ENCODE measurements at places on chromosomes 2 and 18.

- no peak for DNase-seq
These were observed 14.1 kb downstream of the RIF1 start for GRCh38 chr2:151423760-151424159.

GRCh38 chr2:239316562-239317465, 84.0 kb downstream of the HDAC4 start:
- peak; percentile 83 for DNase-seq

DNA sequence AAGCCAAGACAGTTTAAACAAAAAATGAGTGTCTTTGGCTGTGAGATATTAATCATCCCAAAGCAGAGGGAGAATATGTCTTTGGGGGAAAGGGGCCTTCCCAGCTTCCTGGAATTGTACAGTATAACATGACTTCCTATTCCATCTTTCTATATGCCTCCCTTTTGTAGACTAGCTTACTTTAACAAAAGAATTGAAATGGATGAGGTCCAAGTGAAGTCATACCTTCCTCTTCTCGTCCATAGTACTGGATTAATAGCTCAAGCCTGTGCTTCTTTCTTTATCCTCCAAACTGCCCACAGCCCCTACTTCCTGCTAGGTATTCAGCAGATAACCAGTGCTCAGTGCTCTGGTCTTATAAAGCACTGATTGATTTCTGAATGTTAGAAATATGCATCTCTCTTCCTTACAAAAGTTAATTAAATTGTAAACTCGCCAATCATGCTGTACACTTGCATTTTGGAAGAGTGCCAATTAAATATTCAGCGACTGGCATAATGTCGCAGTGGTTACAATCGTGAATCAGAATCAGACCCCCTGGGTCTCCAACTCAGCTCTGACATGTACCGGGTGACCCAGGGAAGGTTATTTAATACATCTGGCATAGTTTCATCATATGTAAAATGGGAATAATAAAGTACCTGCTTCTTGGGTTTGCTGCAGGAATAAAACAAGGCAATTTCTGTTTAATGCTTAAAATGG, 325.1 kb downstream of the RND3 start:
- DNase-seq, result no peak

DNA sequence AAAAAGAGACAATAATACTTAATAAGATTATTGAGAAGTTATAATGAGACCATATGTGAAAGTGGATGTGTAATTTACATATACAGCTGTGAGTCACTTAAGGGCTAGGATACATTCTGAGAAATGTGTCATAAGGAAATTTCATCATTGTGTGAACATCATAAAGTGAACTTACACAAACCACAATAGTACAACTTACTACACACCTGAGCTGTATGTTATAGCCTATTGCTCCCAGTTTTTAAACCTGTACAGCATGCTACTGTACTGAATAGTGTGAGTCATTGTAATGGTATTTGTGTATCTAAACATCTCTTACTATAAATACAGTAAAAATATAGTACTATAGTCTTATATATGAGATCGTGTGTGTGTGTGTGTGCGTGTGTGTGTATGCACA, 1420.3 kb upstream of the PIK3C3 start:
- peak; percentile 10 for DNase-seq

- no peak for DNase-seq
These were observed 23.8 kb upstream of the PTMA start for GRCh38 chr2:231684314-231685223.

- peak; percentile 39 for DNase-seq
These were observed 14.8 kb upstream of the SMAD2 start for GRCh38 chr18:47944972-47945852.

GRCh38 chr2:68031542-68032160, 31.2 kb downstream of the C1D start:
- peak; percentile 77 for DNase-seq

GRCh38 chr2:74571058-74571457, 16.5 kb downstream of the DOK1 start:
- no peak for DNase-seq

GRCh38 chr2:170525566-170525900, 189.6 kb upstream of the SP5 start:
- DNase-seq, result peak; percentile 98

GRCh38 chr18:22170421-22171257, 1.2 kb downstream of the GATA6 start:
- peak; percentile 91 for DNase-seq

DNA sequence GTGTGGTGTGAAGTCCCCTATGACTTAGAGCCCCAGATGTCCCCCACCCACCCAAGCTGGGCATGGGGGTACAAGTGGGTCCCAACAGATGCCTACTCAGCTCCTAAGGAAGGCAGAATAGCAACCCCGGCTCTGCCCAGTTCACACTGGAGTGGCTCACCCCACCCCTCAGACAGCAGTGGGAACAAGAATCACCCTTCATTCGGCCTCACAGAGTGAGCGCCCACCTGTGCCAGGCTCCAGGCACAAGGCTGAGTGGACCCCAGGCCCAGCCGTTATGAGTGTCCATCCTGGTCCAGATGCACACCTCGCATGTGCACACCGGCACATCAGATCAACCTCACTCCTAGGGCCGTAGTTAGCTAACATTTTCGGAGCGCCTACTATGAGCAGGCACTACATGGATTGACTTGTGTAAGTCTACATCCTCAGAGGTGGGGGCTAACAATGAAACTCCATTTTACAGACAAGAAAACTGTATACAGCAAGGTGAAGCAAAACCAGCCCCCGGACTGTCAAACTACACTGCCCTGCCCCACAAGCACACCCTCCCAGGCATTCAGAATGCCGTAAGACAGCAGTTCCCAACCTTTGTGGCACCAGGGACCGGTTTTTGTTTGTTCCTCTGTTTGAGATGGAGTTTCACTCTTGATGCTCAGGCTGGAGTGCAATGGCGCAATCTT, 2.8 kb upstream of the ASTL start:
- DNase-seq, result no peak

DNA sequence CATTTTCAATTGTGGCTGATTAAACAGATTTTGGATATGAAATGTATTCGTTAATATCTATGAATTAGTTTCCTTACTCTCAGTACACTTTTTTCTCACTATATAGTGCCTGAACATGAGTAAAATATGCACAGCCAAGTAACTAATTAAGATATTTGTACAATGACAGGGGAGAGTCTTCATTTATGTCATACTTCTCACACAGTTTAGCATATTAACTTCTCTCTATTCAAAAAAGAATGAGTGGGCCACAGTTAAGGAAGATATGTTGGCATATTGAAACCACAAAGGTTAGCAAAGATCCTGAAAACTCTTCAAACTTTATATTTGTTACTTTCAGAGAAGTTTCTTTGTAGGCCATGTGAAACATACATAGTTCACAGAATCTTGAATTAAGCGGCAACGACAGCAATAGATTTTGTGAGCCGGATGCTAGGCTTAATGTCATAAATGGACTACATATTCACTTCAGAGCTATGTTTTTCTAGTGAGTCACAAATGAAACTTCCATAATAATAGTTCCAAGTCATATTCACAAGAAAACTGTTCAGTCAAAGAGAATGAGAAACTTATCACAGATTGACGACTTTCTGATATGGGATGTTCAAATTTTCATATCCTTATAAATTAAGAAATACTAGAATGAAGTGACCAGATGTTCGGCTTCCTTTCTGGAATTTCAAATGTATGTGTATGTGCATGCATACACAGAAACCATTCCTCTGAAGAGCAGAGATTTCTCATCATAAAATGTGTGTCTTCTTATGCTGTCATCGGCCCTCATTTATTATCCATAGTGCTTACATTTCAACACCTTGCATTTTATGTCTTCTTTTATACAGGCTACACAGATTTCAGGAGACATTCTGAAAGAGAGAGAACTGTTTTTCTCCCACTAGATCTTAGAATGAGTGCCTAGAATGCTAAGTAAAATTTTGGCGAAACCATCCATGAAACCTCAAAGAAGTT, 584.0 kb downstream of the SATB2 start:
- peak; percentile 73 for DNase-seq

DNA sequence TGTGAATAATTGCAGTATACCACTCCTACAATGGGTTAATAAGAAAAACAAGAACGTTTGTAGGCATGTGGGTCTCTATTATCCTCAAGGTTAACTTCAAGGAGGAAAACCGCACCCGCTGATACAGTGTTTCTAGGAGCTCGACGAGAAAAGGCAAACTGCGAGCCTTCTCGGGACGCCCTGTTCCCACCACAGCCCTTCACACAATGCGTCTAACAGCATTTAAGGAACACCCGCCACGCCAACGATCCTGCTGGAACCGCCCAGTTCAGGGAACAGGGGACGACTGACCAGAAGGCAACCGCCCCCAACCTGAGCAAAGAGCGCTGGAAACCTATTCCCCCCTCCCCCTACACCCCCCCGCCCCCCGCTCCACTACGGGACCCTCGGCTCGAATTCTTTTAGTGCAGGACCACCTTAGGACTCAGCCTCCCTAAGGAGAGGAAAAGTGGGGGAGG, 710 bp upstream of the TMSB10 start:
- DNase-seq, result peak; percentile 83

DNA sequence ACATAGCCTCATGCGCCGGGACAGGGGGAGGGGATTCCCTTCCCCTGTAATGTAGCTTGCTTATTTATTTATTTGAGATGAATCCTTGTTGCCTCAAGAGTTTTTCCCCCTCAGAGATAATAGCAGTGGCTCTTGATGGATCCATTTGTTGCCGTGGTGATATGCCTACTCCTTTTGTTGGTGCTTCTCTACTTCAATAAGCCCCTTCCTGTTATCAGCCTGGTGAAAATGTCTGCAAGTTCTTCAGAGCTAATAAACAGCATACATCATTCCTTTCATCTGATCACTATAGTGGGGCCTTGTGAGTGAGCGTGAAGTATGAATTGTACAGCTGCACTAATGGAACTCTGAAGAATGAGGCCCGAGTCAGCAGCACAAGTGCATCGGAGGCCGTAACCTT, 19.4 kb downstream of the FZD5 start:
- no peak for DNase-seq

All from GM23248 (cell line).